ENCODE measurements at places on chromosomes 5 and 9.
A peak's percentile ranks its signal among the peaks of the same experiment; 100 is the strongest.

- no peak for DNase-seq
Observed at GRCh38 chr5:134540747-134541733, 15.6 kb downstream of the JADE2 start.

- peak; percentile 6 for DNase-seq
Observed at GRCh38 chr9:94741866-94742265, 15.4 kb downstream of the AOPEP start.

DNA sequence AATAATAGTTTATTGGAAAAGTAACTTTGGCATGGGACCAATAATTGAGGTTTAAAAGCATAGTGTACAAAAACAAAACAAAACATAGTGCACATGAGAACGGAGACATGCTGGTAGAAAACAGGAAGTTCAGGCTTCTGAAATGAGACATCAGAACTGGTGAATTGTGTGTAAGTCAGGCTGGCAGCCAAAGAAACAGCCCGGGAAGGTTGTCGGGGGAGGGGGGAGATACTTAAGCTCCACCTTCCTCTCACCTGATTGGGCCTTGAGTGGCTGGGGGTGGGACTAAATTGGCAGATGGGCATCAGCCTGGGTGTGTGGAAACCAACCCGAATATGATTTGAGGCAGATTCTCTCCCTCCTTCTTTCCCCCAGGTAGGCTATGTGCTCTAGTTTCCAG lies 256.3 kb downstream of the SMARCA2 start:
- peak; percentile 61 for DNase-seq

DNA sequence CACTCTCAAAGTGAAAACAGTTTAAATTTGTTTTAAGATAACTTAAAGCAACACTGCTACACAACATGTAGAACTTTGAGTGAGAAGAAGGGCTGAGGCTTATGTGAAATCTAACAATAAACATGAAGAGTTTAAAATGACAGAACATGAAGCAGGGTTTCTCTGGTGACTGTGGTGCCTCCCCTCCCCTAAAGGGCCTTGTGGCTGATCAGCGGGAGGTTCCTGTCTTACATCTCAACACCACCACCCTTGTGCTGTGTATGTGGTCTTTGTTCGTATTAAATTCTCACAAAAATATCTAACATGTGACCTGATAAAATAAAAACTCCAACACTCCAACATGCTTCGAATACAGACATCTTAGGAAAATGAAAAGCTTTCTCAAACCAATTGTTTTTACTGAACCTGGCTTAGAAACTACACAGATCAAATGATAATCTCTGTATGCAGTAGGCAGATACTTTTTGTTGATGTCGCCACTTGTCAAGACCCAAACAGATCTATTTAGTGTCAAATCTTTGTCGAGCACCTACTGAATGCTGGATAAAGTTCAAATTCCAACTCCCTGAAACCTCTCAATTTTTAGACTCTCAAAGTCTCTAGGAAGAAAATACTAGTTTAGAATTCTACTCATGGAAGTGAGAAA lies 9.9 kb upstream of the IQGAP2 start:
- no peak for DNase-seq

- no peak for DNase-seq
Observed at GRCh38 chr5:142287096-142287972, 37.5 kb downstream of the SPRY4 start.

DNA sequence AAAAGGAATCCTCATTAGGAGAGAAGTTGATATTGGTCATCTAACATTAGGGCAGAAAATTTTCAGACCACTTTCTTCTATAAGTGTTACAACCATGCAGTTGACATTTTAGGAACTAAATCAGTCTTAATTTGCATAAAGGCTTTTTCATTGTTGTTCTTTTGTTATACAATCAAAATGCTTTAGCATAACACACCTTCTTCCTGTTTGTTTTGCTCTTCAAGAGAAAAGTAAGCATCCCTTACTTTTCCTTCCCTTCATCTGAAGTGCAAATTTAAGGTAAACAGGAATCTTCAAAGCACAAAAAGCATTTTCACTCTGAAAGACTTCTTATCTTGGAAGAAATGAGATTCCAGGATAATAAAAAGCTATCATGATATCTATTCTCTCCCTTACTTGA lies 273.6 kb downstream of the PTPRD start:
- DNase-seq = no peak

GRCh38 chr9:69940674-69941073 lies 103.0 kb upstream of the MAMDC2 start:
- DNase-seq = peak; percentile 62

- DNase-seq = peak; percentile 9
Observed at GRCh38 chr9:128927731-128928411, 7.1 kb downstream of the PHYHD1 start.

DNA sequence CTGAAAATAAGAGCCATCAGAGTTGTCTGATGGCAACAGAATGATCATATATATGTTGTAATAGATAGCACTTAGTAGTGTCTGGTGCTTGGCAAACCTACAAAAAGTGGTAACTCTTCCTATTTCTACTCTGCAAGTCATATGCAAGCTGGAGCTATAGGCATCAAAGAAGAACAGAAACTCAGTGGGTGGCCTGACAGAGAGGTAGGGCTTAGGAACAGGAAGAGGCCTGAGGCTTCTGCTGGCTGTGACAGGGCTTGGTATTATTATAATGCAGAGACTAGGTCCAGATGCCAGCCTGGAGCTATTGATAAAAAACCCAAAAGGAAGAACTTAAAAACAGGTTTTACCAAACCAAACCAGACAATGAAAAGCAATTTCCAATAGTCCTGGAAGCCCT lies 4.4 kb upstream of the DIAPH1 start:
- peak; percentile 95 for DNase-seq

GRCh38 chr9:127204771-127205470 lies 59.7 kb upstream of the GARNL3 start:
- DNase-seq = no peak

GRCh38 chr9:89635816-89636215 lies 31.0 kb downstream of the GADD45G start:
- no peak for DNase-seq

DNA sequence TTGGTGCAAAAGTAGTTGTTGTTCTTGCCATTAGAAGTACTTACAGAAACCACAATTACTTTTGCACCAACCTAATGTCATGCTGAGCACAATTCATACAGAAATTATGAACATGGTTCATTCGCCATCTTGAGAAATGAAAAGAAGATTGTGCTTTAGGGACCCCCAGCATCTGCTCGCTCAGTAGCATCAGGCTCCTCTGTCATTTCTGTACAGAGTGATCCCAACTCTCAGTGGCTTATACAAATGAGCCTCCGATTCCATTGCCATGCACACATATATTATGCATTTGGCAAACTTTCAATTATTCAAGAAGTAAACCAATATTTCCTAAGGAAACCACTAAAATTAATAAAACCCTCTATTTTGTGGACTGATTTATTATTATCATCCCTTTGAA lies 266.2 kb downstream of the MED10 start:
- no peak for DNase-seq

- DNase-seq = no peak
Observed at GRCh38 chr9:20376731-20377375, 245.4 kb downstream of the MLLT3 start.

DNA sequence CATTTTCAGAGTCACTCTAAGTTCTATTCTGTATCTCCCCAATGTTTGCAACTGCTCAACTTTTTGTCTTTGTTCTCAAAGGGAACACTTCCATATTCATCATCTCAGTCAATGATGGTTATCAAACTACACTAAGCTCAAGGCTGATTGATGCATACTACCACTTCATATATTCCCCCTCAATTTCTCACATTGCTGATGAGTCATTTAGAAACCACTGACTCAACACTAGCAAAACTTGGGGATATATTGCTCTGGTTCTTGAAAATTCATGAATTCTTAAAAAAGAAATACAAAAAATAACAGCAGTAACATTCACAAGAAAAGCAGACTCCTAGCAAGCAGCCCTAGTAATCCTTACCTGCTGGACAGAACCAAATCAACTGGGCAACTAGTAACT lies 52.2 kb downstream of the ABHD17B start:
- no peak for DNase-seq

- no peak for DNase-seq
Observed at GRCh38 chr5:72281764-72282499, 38.1 kb downstream of the MRPS27 start.

DNA sequence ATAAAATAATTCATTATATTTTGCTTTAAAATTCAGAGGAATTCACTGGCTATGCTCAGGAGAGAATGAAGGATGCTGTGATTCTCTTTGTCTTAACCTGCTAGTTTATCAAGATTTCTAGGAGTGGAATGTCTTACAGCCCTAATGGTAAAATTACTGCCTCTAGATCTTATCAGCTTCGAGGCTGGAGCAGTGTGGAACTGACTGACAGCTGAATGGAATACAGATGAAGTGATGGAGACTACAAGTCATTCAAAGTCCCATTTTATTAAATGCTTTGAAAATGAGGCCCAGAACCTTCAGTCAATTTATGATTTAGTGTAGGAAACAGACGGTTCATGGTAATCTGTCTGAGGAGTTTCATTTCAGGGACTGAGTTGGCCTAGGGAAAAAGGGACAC lies 202.1 kb downstream of the RFX3 start:
- DNase-seq = no peak

- DNase-seq = no peak
Observed at GRCh38 chr9:105441616-105442160, 6.1 kb upstream of the FSD1L start.

- DNase-seq = peak; percentile 74
Observed at GRCh38 chr5:178234750-178235587, 2.4 kb upstream of the PHYKPL start.

DNA sequence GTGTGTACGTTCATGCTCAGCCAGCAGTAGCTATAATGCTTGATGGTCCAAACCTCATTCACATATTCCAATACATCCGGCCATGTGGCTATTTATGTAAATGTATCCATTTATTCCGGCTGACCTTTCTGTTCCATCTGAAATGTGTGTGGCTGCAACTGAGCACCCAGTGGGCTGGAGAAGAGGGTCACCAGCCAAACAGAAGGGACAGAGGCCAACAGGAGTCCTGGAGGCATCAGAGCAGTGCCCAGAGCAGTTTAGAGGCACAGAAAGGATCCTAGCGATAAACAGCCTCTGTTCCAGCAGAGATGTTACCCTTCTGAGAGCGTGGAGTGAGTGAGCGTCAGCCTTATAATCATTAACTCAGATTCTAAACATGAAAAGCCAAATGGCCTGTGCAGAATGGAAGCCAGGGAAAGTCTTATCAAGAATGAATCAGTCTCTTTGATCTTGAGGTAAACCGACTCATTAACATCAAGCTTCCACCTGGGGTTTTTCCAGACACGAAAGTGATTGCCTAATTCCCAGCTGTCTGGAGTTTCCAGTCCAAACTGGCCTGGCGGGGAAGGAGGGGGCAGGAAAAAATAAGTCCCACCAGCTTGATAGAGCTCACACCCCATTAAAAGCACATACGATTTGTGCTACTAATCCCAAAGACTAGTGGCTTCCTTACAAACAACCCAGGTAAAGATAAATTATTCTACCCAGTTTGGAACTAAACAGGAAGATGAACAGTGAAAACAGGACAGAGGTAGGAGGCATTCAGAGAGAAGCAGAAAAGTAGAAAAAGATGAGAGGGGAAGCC lies 55.7 kb downstream of the SUSD1 start:
- no peak for DNase-seq

GRCh38 chr5:179959641-179960040 lies 51.9 kb upstream of the TBC1D9B start:
- DNase-seq = peak; percentile 87

GRCh38 chr9:97474372-97474925 lies 27.0 kb upstream of the TMOD1 start:
- no peak for DNase-seq

DNA sequence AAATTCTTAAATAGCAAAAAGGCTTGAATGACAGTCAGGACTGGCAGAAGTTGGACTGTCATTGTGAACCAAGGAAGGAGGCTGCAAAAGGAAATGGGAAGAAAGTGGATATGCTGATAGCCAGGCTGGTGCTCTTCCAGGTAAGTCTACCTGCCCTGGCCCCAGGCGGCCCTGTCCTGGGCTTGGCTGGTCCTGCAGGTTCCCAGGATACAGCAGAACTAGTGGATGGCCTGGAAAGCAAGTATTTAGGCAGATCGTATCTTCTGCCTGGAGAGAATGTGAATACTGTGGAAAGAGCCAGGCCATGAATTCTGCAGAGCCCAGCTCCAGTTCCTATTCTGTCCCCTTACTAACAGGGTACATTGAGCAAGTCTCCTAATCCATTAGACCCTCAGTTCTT lies 149.3 kb downstream of the SEC61B start:
- DNase-seq = no peak

- no peak for DNase-seq
Observed at GRCh38 chr5:155529362-155529761, 515.8 kb downstream of the KIF4B start.

- DNase-seq = no peak
Observed at GRCh38 chr9:126159430-126160060, 167.1 kb upstream of the MVB12B start.

DNA sequence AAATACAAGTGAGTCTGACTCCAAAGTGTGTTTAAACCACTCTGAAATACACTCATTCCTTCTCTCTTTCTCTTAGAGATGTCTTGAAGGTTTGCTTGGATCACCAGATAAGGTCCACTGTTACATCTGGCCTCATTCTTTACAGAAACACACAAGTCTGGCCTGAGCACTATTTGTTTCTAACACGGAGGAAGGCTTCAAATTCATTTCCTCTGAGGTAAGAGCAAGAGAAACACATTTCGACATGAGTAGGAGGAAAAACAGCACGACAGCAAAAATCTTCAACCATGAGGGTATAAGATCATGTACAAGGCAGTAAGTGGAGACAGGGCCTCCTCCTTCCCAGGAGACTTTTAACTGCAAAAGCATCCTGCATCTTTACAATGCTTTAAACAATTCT lies 8.0 kb downstream of the SIL1 start:
- DNase-seq = peak; percentile 74

GRCh38 chr5:135020111-135020895 lies 13.7 kb downstream of the PITX1 start:
- DNase-seq = no peak

DNA sequence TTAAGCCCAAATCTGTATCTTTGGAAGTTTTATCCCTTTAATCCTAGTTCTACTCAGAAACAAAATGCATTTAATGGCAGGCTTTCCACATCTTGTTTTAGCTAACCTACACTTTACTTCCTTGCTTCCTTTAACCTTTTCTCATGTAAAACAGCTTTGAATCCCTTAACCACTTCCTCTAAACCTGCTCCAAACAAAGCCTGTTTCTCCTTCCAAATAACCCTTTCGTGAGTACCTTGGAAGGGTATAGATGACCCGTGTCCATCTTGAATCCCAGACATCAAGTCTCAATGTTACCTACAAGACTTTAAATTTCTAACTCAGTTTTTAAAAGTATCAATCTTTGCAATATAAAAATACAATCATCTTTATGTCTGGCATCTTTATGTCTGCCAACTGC lies 78.4 kb downstream of the DROSHA start:
- no peak for DNase-seq

DNA sequence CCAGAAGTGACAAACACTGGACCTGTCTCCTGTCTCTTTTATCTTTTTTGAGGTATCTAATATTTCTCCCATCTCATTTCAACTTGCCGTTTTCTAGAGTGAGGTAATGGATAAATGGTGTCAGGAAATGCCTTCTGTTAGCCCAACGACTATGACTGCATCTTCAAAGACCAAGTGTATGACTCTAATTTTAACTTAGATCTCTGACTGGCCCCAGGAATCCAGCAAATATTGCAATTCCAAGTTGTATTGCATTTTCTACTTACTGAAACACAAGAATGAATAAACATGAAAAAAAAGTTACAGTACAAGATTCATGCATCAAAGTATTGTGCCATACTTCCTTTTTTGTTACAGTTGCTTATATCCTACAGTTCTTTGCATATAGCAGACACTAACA lies 26.3 kb downstream of the SLC28A3 start:
- no peak for DNase-seq

GRCh38 chr5:148145916-148146315 lies 22.4 kb upstream of the SPINK14 start:
- no peak for DNase-seq

All from inflammatory macrophage (primary cell).